ENCODE measurements at places on chromosomes 7 and 10.

DNA sequence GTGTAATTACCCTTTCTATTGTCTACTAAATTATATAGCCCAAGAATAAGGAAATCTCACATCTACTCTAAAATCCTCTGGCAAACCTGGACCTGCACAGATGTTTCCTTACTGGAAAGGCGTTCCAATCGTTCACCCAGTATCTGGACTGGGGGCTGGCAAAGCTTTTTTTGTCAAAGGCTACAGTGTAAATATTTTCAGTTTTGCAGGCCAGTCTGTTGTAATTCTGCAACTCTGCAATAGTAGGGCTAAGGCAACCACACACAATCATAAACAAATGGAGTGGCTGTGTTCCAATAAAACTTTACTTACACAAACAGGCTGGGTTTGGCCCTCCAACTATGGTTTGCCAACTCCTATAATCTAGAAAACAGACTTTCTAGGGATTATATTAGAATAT lies 56.2 kb downstream of the GLI3 start:
- DNase-seq = no peak
- no peak overlapping the region for H3K27ac ChIP-seq
- H3K4me3 ChIP-seq = no peak overlapping the region
- H3K27me3 ChIP-seq = no peaks in the 10 kb centered on the region
- peaks cover 8% of the 10 kb centered on the region for H3K4me1 ChIP-seq

GRCh38 chr7:31311552-31311951 lies 29.0 kb downstream of the NEUROD6 start:
- no peaks in the 10 kb centered on the region for H3K4me1 ChIP-seq
- no peaks in the 10 kb centered on the region for H3K27me3 ChIP-seq
- no peak for DNase-seq
- H3K36me3 ChIP-seq = no peaks in the 10 kb centered on the region

DNA sequence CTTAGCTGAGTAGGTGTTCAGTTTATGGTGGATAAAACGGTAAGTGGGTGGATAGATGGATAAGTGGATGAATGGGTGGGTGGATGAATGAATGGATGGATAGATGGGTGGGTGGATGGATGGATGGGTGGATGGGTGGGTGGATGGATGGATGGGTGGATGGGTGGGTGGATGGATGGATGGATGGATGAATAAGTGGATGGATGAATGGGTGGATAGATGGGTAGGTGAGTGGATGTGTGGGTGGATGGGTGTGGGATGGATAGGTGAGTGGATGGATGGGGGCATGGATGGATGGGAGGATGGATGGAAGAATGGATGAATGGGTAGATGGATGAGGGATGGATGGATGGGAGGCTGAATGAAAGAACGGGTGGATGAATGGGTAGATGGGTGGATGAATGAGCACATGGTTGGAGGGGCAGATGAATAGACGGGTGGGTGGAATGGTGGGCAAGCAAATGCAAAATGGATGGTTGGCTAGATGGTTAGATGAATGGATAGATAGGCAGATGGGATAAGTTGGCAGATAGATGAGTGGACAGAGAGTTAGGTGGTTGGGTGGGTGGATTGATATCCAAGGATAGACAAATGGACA lies 25.7 kb downstream of the ELN start:
- DNase-seq = no peak
- no peaks in the 10 kb centered on the region for H3K4me1 ChIP-seq
- H3K36me3 ChIP-seq = no peaks in the 10 kb centered on the region
- H3K4me3 ChIP-seq = no peak overlapping the region
- H3K27me3 ChIP-seq = no peaks in the 10 kb centered on the region
- H3K27ac ChIP-seq = no peak overlapping the region

GRCh38 chr7:47621347-47621746 lies 39.4 kb upstream of the TNS3 start:
- H3K36me3 ChIP-seq = no peaks in the 10 kb centered on the region
- DNase-seq = no peak
- H3K4me1 ChIP-seq = peaks cover 9% of the 10 kb centered on the region

GRCh38 chr7:155454183-155455112 lies 3.5 kb upstream of the EN2 start:
- peaks cover 3% of the 10 kb centered on the region for H3K4me1 ChIP-seq
- DNase-seq = no peak
- no peak overlapping the region for H3K4me3 ChIP-seq
- no peaks in the 10 kb centered on the region for H3K36me3 ChIP-seq
- no peak overlapping the region for H3K27ac ChIP-seq

DNA sequence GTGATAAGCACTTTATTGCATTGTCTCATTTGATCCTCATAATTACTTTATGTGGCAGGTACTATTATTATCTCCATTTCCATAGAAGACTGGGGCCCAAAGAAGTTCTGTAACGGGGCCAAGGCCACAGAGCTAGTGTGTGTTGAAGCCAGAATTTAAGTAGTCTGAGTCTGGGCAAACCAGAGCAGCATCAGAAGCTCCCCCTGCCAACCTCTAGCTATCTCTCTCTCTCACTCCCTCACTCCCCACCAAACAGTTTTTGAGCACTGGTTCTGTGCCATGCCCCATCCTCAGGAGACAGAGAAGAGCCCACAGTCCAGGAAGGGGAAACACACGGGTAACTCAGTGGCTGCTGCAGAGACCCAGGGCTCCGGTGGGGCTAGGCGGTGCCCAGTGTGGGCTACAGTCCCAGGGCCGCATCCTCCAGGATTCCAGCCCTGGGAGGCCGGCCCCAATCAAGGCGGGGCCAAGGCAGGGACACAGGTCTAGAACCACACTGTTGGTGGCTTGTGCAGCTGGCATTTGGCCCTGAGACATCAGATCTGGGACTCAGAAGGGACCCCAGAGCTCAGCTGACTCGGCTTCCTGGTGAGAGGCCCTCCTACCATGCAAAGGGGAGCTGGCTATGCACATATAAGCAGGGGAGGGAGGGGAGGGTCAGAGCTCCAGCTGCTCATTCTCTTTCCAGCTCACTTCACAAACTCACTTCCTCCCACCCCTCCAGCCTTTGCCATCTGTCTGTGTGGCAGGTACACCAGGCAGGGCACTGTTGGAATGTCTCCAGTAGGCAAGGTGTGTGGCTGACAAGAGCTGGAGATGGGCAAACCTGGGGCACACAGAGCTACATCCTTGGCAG lies 34.4 kb downstream of the COL13A1 start:
- DNase-seq = no peak
- no peak overlapping the region for H3K4me3 ChIP-seq
- no peak overlapping the region for H3K27ac ChIP-seq
- H3K27me3 ChIP-seq = no peaks in the 10 kb centered on the region
- H3K36me3 ChIP-seq = no peaks in the 10 kb centered on the region

DNA sequence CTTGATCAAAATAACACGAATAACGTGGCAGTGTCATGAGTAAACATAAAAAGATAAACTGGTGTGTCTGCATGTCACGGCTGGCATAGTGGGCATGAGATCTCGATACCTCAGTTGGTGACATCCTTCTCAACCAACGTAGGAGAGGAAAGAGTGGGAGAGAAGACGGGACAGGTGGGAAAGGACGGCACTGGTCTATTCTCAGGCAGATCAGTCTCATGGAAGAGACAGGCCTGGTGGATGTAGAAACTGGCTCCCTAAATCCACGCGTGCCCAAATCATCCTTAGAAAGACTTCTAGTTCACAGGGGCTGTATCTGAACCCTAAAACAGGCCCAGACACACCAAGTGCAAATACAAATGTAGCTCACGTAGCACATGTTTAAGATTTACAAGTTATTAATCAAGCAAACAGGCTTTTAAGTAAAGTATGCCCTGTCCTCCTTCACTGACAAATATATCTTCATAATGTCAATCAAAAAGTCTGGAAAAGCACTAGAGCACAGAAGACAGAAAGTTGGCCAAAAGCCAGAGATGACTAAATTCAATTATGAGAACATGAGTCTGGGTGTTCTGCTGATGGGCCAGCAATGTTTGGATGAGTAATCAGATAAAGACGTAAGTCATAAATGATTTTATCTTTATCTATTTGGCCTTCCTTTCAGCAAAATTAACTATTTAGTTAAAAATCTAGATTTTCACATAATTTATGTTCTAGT lies 56.3 kb downstream of the SFMBT2 start:
- DNase-seq = peak; percentile 27
- no peaks in the 10 kb centered on the region for H3K27me3 ChIP-seq
- no peaks in the 10 kb centered on the region for H3K36me3 ChIP-seq
- H3K27ac ChIP-seq = no peak overlapping the region
- H3K4me3 ChIP-seq = no peak overlapping the region

GRCh38 chr7:91916051-91916440 lies 24.6 kb upstream of the AKAP9 start:
- H3K36me3 ChIP-seq = no peaks in the 10 kb centered on the region
- no peak overlapping the region for H3K27ac ChIP-seq
- H3K4me1 ChIP-seq = no peaks in the 10 kb centered on the region
- H3K4me3 ChIP-seq = no peak overlapping the region
- no peaks in the 10 kb centered on the region for H3K27me3 ChIP-seq

GRCh38 chr7:113891031-113891350 lies 27.8 kb downstream of the PPP1R3A start:
- no peak overlapping the region for H3K4me3 ChIP-seq
- DNase-seq = no peak
- H3K27ac ChIP-seq = no peak overlapping the region

- H3K36me3 ChIP-seq = no peaks in the 10 kb centered on the region
- DNase-seq = peak; percentile 62
- no peaks in the 10 kb centered on the region for H3K27me3 ChIP-seq
- no peaks in the 10 kb centered on the region for H3K4me1 ChIP-seq
Measured at GRCh38 chr10:87850742-87851205, 12.6 kb downstream of the KLLN start.

- no peak overlapping the region for H3K4me3 ChIP-seq
- H3K36me3 ChIP-seq = no peaks in the 10 kb centered on the region
- DNase-seq = no peak
- no peak overlapping the region for H3K27ac ChIP-seq
Measured at GRCh38 chr7:47847207-47847606, 101.1 kb downstream of the PKD1L1 start.

GRCh38 chr10:110859206-110859972 lies 12.3 kb upstream of the PDCD4 start:
- no peak overlapping the region for H3K4me3 ChIP-seq
- no peak overlapping the region for H3K27ac ChIP-seq
- H3K4me1 ChIP-seq = peaks cover 15% of the 10 kb centered on the region
- no peaks in the 10 kb centered on the region for H3K27me3 ChIP-seq
- H3K36me3 ChIP-seq = no peaks in the 10 kb centered on the region

- H3K4me3 ChIP-seq = no peak overlapping the region
- DNase-seq = peak; percentile 34
- H3K27me3 ChIP-seq = no peaks in the 10 kb centered on the region
- no peaks in the 10 kb centered on the region for H3K36me3 ChIP-seq
- H3K4me1 ChIP-seq = no peaks in the 10 kb centered on the region
Measured at GRCh38 chr10:34474009-34474376, 341.1 kb downstream of the PARD3 start.

- no peak for DNase-seq
- no peaks in the 10 kb centered on the region for H3K27me3 ChIP-seq
- H3K4me3 ChIP-seq = no peak overlapping the region
- H3K27ac ChIP-seq = no peak overlapping the region
- no peaks in the 10 kb centered on the region for H3K36me3 ChIP-seq
Measured at GRCh38 chr10:10824591-10825148, 193.0 kb upstream of the CELF2 start.

DNA sequence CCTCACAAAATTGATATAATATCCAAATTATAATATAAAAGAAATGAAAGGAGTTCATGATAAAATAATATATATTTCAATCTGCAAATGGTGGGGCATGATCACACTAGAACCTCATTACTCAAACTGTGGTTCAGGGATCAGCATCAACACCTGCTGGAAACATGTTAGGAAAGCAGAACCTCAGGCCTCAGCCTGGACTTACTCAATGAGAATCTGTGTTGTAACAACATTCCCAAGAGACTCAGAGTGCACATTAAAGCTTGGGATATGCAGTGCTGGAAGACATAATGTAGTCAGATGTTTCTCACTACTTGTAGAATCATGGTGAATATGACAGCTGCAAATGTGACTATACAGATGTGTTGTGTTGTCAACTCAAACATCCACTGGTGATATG lies 81.7 kb upstream of the ITPRID1 start:
- H3K36me3 ChIP-seq = no peaks in the 10 kb centered on the region
- H3K4me1 ChIP-seq = no peaks in the 10 kb centered on the region
- H3K4me3 ChIP-seq = no peak overlapping the region
- H3K27me3 ChIP-seq = no peaks in the 10 kb centered on the region

GRCh38 chr10:88962336-88962735 lies 9.8 kb upstream of the ACTA2 start:
- H3K36me3 ChIP-seq = no peaks in the 10 kb centered on the region
- no peak overlapping the region for H3K27ac ChIP-seq
- peaks cover 7% of the 10 kb centered on the region for H3K4me1 ChIP-seq
- no peak overlapping the region for H3K4me3 ChIP-seq
- H3K27me3 ChIP-seq = no peaks in the 10 kb centered on the region

- no peaks in the 10 kb centered on the region for H3K36me3 ChIP-seq
- no peaks in the 10 kb centered on the region for H3K27me3 ChIP-seq
- no peaks in the 10 kb centered on the region for H3K4me1 ChIP-seq
Measured at GRCh38 chr10:16950656-16951601, 133.7 kb upstream of the RSU1 start.

- H3K4me1 ChIP-seq = no peaks in the 10 kb centered on the region
- DNase-seq = no peak
- H3K27me3 ChIP-seq = no peaks in the 10 kb centered on the region
Measured at GRCh38 chr10:102172288-102172687, 20.1 kb downstream of the NOLC1 start.

DNA sequence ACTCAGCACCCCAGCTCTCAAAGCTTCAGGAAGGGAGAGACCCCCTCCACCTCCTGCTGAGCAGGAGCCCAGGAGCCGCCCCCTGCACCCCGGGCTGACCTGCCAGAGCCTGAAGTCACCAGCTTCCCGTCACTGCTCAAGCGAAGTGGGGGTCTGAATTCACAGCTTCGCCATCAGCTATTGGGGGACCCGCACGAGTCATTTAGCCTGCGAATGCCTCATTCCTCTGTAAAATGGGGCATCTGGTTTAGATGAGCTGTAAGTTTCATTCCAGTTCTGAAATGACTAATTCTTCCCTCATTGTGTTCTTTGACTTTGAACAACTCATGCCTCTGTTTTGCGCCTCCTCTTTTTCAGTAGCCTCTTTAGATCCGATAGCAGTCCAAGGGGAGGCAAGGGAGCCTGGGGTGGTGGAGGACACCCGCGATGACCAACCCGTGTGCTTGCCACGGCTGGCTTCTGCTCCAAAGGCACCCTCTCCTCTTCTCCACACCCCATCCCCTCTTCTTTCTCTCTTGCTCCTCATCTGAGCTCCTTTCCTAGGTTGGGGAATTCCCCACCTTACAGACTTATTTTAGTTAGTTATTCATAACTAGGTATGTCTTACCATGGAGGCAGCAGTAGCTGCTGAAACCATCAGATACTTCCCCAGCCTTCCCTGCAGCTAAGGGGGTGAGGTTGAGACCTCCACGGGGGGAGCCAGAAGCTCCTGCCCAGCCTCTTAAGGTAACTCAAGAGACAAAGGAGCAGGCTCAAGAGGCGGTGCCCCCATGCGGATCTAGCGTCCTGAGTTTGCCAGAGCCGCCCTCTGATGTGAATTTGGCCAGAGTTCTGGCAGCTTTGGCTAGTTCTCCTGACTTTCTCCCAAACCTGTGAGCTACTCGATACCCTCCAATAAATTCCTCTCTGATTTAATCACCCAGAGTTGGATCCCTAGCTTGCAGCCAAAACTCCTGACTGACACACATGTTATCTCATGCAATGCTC lies 47.7 kb downstream of the RBM17 start:
- no peak overlapping the region for H3K4me3 ChIP-seq
- H3K27ac ChIP-seq = no peak overlapping the region
- no peaks in the 10 kb centered on the region for H3K36me3 ChIP-seq
- no peak for DNase-seq
